Astrocyte (in vitro differentiated cells and primary cell): ENCODE measurements at places on chromosomes 2 and 18. TPM values are rescaled to one million over a fixed set of nuclear protein-coding genes. Genes with fewer than 3 reads are reported as not detected.

- DNase-seq, result no peak
- H3K36me3 ChIP-seq, result peaks cover 5% of the 10 kb centered on the region
- H3K27ac ChIP-seq, result no peak overlapping the region
- no peak overlapping the region for H3K4me3 ChIP-seq
Observed at GRCh38 chr2:113895819-113896563, 6.1 kb downstream of the ACTR3 start.

GRCh38 chr2:209911486-209911885 lies 91.0 kb upstream of the RPE start:
- no peak overlapping the region for H3K27ac ChIP-seq
- no peaks in the 10 kb centered on the region for H3K36me3 ChIP-seq
- DNase-seq, result no peak

DNA sequence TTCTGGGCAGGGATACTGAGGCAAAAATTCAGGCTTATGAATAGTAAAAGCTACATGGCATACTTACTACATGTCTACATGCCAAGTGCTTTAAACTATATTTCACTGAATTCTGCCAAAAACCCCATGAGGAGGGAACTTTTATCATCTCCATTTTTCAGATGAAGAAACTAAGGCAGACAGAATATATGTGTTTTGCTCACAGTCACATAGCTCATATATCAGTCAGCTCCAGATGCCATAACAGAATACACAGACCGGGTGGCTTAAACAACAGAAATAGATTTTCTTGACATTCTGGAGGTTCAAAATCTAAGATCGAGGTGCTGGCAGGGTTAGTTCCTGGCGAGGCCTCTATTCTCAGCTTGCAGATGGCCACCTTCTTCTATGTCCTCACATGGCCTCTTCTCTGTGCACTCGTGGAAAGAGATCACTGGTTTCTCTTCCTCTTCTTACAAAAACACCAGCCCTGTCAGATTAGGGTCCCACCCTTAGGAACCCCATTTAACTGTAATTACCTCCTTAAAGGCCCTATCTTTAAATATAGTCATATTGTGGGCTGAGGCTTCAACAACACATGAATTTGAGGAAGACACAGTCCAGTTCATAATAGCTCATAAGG lies 27.1 kb upstream of the CREB1 start:
- DNase-seq, result no peak
- H3K4me3 ChIP-seq, result no peak overlapping the region
- H3K27me3 ChIP-seq, result no peaks in the 10 kb centered on the region
- H3K4me1 ChIP-seq, result peaks cover 40% of the 10 kb centered on the region
- H3K36me3 ChIP-seq, result no peaks in the 10 kb centered on the region

Gene CYRIA
- 4.9 and 6.0 TPM in 2 replicates for total RNA-seq

DNA sequence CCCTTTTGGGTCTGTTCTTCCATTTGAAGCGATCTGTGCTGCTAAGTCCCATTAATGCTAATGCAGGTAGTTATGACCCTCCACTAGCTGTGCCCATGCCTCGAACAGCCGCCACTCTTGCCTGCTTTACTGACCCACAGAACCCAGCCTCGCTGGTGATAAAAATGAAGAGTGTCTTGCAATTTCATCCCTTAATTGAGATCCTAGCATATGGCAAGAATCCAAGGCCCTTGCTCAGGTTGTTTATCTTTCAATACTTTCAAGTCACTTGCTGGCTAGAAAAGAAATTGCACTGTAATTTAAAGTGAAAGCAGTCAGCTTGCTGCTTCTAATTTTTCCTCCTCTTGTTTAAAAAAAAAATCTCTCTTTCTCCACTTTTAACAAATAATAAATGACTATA lies 73.6 kb downstream of the ZNF521 start:
- no peak overlapping the region for H3K4me3 ChIP-seq
- H3K36me3 ChIP-seq, result no peaks in the 10 kb centered on the region
- peaks cover 14% of the 10 kb centered on the region for H3K4me1 ChIP-seq
- H3K27me3 ChIP-seq, result no peaks in the 10 kb centered on the region

Gene CABYR
- 7.0 and 7.8 TPM in 2 replicates for total RNA-seq

DNA sequence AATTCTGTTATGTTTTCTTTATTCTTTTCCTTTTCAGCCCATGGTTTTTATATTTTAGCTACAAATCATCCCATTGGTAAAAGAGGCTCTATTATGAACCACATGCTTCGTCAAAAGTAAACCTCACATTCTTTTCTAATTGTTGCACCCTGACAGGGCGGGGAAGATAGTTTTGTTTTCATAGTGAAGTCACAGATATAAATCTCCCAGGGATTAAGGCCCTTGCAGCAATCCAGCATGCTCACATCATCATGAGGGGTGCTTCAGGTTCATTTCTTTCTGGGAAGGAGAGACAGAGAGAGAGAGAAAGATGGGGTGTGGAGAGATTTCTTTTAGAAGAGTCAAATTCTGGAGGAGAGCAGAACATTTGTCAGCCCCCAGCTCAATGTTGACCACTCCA lies 124.5 kb upstream of the CDC42EP3 start:
- no peaks in the 10 kb centered on the region for H3K27me3 ChIP-seq
- DNase-seq, result peak; percentile 93
- peaks cover 31% of the 10 kb centered on the region for H3K4me1 ChIP-seq
- H3K27ac ChIP-seq, result peak overlapping the region; percentile 76
- no peak overlapping the region for H3K4me3 ChIP-seq

DNA sequence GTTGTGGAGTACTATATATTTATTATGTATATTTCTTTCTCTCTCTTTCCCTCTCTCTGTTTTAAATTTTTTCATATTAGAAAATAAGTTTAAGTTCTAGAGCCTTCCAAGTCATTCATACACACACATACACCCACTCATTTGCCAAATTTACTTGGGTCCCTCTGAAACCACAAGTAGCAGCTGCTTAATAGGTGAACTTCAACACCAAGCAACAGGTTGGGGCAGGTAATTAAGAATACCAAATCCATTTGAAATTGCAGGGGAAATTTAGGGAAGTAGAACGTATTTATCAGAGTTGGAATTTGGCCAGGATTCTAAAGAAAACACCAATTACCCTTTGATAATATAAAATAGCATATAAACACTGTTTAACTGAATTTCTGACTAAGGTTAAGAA lies 75.0 kb upstream of the RBBP8 start:
- no peak overlapping the region for H3K4me3 ChIP-seq
- H3K27ac ChIP-seq, result no peak overlapping the region
- H3K36me3 ChIP-seq, result no peaks in the 10 kb centered on the region
- H3K27me3 ChIP-seq, result no peaks in the 10 kb centered on the region
- H3K4me1 ChIP-seq, result no peaks in the 10 kb centered on the region

DNA sequence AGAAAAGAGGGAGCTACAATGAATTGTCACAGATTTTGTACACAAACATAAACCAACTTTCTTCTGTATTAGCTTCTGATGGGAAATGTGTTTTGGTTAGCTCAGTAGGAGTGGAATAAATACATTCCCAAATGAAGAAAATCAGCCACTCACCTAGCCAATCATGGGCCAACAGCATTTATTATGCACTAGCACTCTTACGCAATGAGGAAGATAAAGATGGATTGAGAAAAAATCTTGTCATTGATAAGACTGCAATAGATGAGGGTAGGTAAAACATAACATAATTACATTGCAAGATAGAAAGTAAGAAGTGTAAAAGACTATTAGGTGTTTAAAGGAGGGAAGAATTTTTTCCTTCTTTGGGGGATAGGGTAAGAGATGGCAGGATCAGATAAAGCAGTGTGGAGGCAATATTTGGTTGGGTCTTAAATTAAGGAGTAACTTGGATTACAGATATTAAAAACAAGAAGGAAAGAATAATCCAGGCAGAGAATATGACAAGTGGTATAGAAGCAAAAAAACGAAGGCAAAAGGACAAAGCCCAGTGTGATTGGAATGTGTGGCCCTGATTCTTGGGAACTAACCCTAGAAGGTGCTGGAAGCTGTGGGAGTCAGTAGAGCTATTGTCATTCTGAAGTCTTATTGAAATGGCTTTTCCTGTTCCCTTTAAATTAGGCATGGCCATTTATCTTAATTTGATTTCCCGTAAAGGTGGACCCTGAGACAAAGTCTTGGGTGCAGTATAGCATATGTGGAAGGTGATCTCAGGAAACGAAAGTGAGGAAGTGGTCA lies 208.4 kb upstream of the MEX3C start:
- no peaks in the 10 kb centered on the region for H3K27me3 ChIP-seq
- no peaks in the 10 kb centered on the region for H3K4me1 ChIP-seq
- no peaks in the 10 kb centered on the region for H3K36me3 ChIP-seq
- no peak overlapping the region for H3K4me3 ChIP-seq

- DNase-seq, result no peak
- H3K4me1 ChIP-seq, result no peaks in the 10 kb centered on the region
- no peaks in the 10 kb centered on the region for H3K36me3 ChIP-seq
- no peak overlapping the region for H3K4me3 ChIP-seq
- H3K27ac ChIP-seq, result no peak overlapping the region
Observed at GRCh38 chr2:150378686-150379085, 108.8 kb downstream of the RND3 start.

Gene ARHGAP15
- total RNA-seq, result not detected in 2 replicates

GRCh38 chr2:176251928-176252327 lies 17.3 kb upstream of the MTX2 start:
- DNase-seq, result no peak
- no peak overlapping the region for H3K4me3 ChIP-seq
- H3K27ac ChIP-seq, result no peak overlapping the region
- H3K36me3 ChIP-seq, result no peaks in the 10 kb centered on the region

DNA sequence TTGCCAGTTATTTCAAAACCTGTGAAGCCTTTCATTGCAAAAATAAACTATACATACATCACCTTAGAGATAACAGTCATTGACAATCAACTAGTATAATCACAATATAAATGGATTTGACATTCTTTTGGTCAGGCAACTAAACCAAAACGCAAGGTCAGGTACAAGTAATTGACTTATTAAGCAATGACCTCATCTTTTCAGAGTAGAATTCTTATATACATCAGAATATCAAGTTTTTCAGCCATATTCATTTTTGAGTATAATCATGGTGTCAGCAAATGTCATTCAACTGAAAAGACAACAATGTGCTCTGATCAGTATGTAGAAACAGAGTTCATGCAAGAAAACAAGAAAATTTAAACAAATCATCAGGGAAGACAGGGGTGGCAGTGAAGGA lies 208.6 kb downstream of the TGIF1 start:
- no peak for DNase-seq
- H3K27ac ChIP-seq, result no peak overlapping the region
- peaks cover 8% of the 10 kb centered on the region for H3K4me1 ChIP-seq
- no peaks in the 10 kb centered on the region for H3K27me3 ChIP-seq
- no peaks in the 10 kb centered on the region for H3K36me3 ChIP-seq

Gene ANKAR
- 3.1 and 3.6 TPM in 2 replicates for total RNA-seq

Gene MOGAT1
- not detected in 2 replicates for total RNA-seq

DNA sequence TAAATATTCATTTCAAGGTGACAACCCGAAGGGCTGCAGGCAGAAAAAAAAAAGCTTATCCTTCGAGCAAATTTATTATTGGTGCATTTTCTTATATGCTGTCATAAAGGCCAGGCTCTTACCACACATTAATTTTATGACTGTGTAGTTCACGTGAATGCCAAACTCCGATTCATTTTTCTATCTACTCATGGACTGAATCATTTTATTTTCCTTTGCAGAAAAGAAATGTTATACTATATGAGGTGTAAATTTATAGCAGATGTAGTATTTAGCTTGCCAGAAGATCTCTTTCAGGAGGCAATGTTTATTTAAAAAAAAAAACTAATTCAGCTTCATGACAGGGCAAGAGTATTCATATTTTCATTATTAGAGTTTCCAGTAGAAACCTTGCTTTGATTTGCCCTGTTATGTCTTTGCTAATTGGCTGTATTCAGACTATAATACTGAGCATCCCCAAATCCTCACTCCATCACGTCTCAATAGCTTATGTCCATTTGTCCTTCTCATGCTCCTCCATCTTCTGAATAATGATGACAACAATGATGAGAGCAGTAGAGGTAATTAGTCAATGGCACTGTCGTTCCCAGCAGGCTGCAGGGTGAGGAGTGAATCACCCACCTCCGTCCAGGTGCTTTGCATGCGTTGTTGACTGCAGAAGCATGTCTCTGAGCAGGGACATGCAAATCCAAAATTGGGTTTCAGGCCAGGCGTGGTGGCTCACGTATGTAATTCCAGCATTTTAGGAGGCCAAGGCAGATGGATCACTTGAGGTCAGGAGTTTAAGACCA lies 101.1 kb upstream of the RAB12 start:
- H3K4me3 ChIP-seq, result no peak overlapping the region
- H3K27ac ChIP-seq, result no peak overlapping the region
- peak; percentile 16 for DNase-seq
- H3K36me3 ChIP-seq, result no peaks in the 10 kb centered on the region

- H3K27ac ChIP-seq, result no peak overlapping the region
- peaks cover 9% of the 10 kb centered on the region for H3K4me1 ChIP-seq
- H3K36me3 ChIP-seq, result no peaks in the 10 kb centered on the region
- H3K27me3 ChIP-seq, result peaks cover 13% of the 10 kb centered on the region
- no peak for DNase-seq
Observed at GRCh38 chr2:30022444-30023071, 101.2 kb upstream of the ALK start.

DNA sequence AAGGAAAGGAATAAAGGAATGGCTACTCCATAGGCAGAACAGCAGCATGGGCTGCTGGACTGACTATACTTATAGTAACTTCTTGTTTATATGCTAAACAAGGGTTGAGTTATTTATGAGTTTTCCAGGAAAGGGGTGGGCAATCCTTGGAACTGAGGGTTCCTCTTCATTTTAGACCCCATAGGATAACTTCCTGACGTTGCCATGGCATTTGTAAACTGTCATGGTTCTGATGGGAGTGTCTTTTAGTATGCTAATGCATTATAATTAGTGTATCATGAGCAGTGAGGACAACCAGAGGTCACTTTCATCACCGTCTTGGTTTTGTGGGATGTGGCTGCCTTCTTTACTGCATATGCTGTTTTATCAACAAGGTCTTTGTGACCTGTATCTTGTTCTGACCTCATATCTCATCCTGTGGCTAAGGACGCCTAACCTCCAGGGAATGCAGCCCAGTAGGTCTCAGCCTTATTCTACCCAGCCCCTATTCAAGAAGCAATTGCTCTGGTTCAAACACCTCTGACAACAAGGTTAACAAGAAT lies 98.6 kb upstream of the CABLES1 start:
- no peaks in the 10 kb centered on the region for H3K36me3 ChIP-seq
- no peak overlapping the region for H3K4me3 ChIP-seq
- no peak for DNase-seq
- H3K27ac ChIP-seq, result no peak overlapping the region
- peaks cover 12% of the 10 kb centered on the region for H3K4me1 ChIP-seq

DNA sequence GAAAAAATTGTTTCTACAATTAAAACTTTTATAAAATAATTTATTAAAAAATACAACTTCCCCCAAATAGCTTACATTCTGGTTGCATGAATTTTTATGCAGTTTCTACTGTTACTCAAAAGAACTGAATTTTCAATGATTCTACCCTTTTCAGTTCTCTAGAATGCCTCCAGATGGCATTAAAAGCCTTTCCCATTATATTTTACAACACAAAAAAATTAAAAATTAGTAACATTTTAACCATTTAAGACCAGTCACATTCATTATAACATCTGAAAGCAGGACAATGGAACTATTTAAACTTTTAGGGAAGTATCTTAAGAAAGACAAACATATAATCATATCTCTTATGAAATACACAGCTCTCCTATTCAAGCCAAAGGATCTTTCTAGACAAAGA lies 236.0 kb upstream of the REV1 start:
- no peak overlapping the region for H3K27ac ChIP-seq
- H3K27me3 ChIP-seq, result no peaks in the 10 kb centered on the region
- DNase-seq, result no peak
- H3K36me3 ChIP-seq, result no peaks in the 10 kb centered on the region
- H3K4me3 ChIP-seq, result no peak overlapping the region
- no peaks in the 10 kb centered on the region for H3K4me1 ChIP-seq

Gene LRP1B
- 1.5 and 2.5 TPM in 2 replicates for total RNA-seq

Gene STPG4
- total RNA-seq, result 0.55 and 0.64 TPM in 2 replicates
